ENCODE measurements at places on chromosomes 16 and 17.

GRCh38 chr16:55565086-55565485 is 1.4 kb upstream of the CAPNS2 start:
- H3K27ac ChIP-seq, result no peak overlapping the region
- DNase-seq, result no peak
- no peaks in the 10 kb centered on the region for H3K27me3 ChIP-seq
- no peaks in the 10 kb centered on the region for H3K36me3 ChIP-seq
- peaks cover 29% of the 10 kb centered on the region for H3K4me1 ChIP-seq

DNA sequence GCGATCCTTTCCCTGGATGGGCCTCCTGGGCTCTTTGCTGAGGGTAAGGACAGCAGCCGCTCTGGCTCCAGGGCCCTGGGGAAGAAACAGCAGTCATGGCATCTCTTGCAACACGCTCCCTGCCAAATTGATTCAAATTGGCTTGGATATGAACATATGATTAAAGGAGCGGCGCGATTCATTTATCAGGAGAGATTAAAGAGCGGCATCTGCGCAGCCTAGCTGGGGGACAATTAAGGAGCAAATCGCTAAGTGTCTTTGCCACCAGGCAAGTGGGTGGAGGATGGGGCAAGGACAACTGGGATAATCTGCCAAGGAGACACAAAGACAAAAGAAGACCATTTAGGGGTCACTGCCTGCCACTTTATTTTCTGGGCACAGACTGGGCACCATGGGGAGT is 27.8 kb downstream of the PIPOX start:
- H3K4me1 ChIP-seq, result no peaks in the 10 kb centered on the region
- no peak for DNase-seq
- H3K4me3 ChIP-seq, result no peak overlapping the region
- H3K27ac ChIP-seq, result no peak overlapping the region
- H3K27me3 ChIP-seq, result peaks cover 4% of the 10 kb centered on the region

- H3K36me3 ChIP-seq, result no peaks in the 10 kb centered on the region
- no peak overlapping the region for H3K4me3 ChIP-seq
- no peaks in the 10 kb centered on the region for H3K4me1 ChIP-seq
- peaks cover 8% of the 10 kb centered on the region for H3K27me3 ChIP-seq
Observed at GRCh38 chr17:61584866-61585265, 6.2 kb downstream of the NACA2 start.

- no peak for DNase-seq
- no peak overlapping the region for H3K4me3 ChIP-seq
- peak overlapping the region; percentile 96 for H3K27ac ChIP-seq
- no peaks in the 10 kb centered on the region for H3K27me3 ChIP-seq
Observed at GRCh38 chr16:65523283-65523944, 401.6 kb upstream of the CDH11 start.

DNA sequence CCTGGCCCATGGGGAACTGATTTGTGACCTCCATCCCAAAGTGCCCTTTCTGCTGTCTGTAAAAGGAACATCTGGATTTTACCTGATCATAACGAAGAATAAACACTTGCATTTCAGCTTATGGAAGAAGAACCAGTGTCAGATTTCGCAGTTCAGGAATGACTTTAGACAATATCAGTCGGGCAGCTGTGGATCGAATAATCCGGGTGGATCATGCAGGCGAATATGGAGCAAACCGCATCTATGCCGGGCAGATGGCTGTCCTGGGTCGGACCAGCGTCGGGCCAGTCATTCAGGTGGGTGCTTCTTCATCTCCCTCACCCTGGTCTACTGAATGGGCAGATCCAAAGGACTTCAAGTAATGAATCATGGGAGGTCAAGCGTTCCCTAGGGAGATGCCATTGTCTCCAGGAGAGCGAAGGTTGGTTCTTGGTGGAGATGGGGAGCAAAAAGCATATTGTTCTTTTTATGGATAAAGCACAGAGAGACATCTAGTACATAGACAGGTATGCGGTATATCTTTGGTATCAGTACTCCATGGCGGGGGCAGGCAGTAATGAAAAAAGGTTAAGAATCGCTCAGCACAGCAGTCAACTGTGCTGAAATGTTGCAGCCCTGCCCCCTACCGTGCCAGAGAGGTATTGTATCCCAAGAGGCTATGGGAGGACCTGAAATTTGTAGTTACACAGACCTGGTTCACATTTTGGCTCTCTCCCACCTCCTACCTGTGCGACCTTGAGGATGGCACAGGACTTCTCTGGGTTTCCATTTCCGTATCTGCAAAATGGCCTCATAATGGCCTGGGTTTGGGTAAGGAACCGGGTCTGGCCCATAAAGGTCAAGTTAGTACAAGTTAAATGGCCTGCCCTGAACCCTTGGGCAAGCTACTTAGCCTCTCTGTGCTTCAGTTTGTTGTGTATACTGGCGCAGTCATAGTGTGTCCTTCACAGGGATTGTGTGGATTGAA is 4.7 kb downstream of the COQ7 start:
- H3K27ac ChIP-seq, result no peak overlapping the region
- DNase-seq, result peak; percentile 22
- H3K4me3 ChIP-seq, result no peak overlapping the region
- no peaks in the 10 kb centered on the region for H3K27me3 ChIP-seq

Data from SJSA1 (cell line).